ENCODE measurements at places on chromosomes 12 and 14.

- H3K27ac ChIP-seq = peak overlapping the region; percentile 60
- no peaks in the 10 kb centered on the region for H3K27me3 ChIP-seq
- peaks cover 73% of the 10 kb centered on the region for H3K4me1 ChIP-seq
- H3K4me3 ChIP-seq = no peak overlapping the region
Observed at GRCh38 chr14:92549105-92549858, 35.7 kb downstream of the RIN3 start.

- no peak overlapping the region for H3K27ac ChIP-seq
- no peaks in the 10 kb centered on the region for H3K36me3 ChIP-seq
- no peak overlapping the region for H3K4me3 ChIP-seq
Observed at GRCh38 chr12:56989861-56990610, 16.3 kb downstream of the ZBTB39 start.

GRCh38 chr12:38689195-38689594, 216.2 kb downstream of the CPNE8 start:
- no peak for DNase-seq
- no peak overlapping the region for H3K27ac ChIP-seq
- no peaks in the 10 kb centered on the region for H3K4me1 ChIP-seq

- H3K4me1 ChIP-seq = peaks cover 5% of the 10 kb centered on the region
- no peak overlapping the region for H3K27ac ChIP-seq
- no peak for DNase-seq
- H3K4me3 ChIP-seq = no peak overlapping the region
- no peaks in the 10 kb centered on the region for H3K36me3 ChIP-seq
- H3K27me3 ChIP-seq = no peaks in the 10 kb centered on the region
Observed at GRCh38 chr12:111064982-111065381, 144.6 kb upstream of the MYL2 start.

- H3K4me3 ChIP-seq = no peak overlapping the region
- H3K27me3 ChIP-seq = no peaks in the 10 kb centered on the region
- H3K4me1 ChIP-seq = no peaks in the 10 kb centered on the region
Observed at GRCh38 chr12:5797661-5798060, 147.4 kb downstream of the ANO2 start.

GRCh38 chr14:95265106-95266094, 54.3 kb downstream of the CLMN start:
- H3K27ac ChIP-seq = peak overlapping the region; percentile 15
- H3K27me3 ChIP-seq = no peaks in the 10 kb centered on the region
- peaks cover 19% of the 10 kb centered on the region for H3K4me1 ChIP-seq
- no peaks in the 10 kb centered on the region for H3K36me3 ChIP-seq
- DNase-seq = no peak

- H3K27ac ChIP-seq = no peak overlapping the region
- peak overlapping the region; percentile 16 for H3K4me3 ChIP-seq
- H3K36me3 ChIP-seq = no peaks in the 10 kb centered on the region
- DNase-seq = no peak
Observed at GRCh38 chr12:4807813-4808212, 87.6 kb downstream of the GALNT8 start.

GRCh38 chr12:22083167-22083566, 37.1 kb downstream of the CMAS start:
- no peak overlapping the region for H3K4me3 ChIP-seq
- DNase-seq = no peak
- no peak overlapping the region for H3K27ac ChIP-seq
- H3K36me3 ChIP-seq = no peaks in the 10 kb centered on the region
- no peaks in the 10 kb centered on the region for H3K27me3 ChIP-seq

DNA sequence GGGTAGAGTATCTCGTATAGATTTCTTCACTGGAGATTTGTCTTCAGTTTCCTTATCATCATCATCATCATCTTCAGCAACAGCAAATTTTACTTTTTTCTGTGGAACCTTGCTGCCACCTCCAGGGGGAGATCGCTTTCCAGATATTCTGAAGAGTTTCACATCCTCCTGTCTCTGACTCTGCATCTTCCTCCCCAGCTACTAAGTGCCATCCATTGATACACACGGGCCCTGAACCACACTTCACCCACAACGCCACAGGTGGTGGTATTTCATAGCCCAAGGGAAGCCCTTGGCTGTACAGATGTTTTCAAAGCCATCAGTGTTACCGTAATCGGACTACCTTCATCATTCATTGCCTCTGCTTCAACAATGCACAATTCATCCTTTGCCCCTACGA, 82.2 kb downstream of the PPP2R5C start:
- peaks cover 2% of the 10 kb centered on the region for H3K36me3 ChIP-seq
- H3K4me1 ChIP-seq = peaks cover 94% of the 10 kb centered on the region
- H3K27me3 ChIP-seq = no peaks in the 10 kb centered on the region
- peak overlapping the region; percentile 84 for H3K27ac ChIP-seq

DNA sequence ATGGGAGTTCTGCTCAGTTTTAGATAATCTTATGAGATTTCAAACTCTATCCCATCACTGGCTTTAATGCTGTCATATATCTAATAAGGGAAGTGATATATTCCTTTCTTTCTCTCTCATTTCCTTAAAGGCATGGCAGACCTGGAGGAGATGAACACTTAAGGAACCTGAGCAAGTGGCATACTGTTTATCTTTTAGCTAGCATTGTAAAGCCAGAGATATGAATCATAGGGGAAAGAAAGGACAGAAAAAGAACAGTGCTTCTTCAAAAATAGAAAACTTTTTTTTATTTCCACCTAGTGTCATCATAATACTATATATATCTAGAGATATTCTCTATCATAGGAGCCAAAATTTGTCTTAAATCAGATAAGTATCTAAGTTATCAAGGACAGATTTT, 68.3 kb upstream of the PSMA6 start:
- H3K36me3 ChIP-seq = peaks cover 39% of the 10 kb centered on the region
- no peak overlapping the region for H3K4me3 ChIP-seq
- DNase-seq = no peak

DNA sequence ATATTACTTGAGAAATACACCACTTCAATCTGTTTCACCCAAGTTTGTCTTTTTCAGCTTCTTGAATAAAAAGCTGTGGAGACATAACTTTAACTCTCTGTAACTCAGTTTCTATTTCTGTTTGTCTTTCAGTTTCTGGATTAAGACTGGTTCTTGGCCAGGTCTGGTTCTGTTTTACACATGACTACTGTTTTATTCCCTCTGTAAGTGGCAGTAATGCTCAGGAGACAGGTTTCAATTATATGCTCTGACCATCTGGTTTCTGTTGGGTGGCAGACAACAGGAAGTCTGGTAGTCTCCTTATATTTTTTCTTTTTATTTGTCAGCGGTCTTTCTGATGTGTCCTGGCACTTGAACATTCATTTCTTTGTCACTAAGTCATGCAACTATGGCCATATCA, 102.9 kb downstream of the RPS29 start:
- no peak for DNase-seq
- H3K4me1 ChIP-seq = peaks cover 5% of the 10 kb centered on the region
- peaks cover 5% of the 10 kb centered on the region for H3K27me3 ChIP-seq
- H3K36me3 ChIP-seq = peaks cover 5% of the 10 kb centered on the region
- H3K4me3 ChIP-seq = no peak overlapping the region
- no peak overlapping the region for H3K27ac ChIP-seq

GRCh38 chr12:95674631-95675030, 115.9 kb downstream of the NTN4 start:
- no peak overlapping the region for H3K27ac ChIP-seq
- H3K4me1 ChIP-seq = no peaks in the 10 kb centered on the region
- DNase-seq = no peak
- peaks cover 14% of the 10 kb centered on the region for H3K27me3 ChIP-seq

DNA sequence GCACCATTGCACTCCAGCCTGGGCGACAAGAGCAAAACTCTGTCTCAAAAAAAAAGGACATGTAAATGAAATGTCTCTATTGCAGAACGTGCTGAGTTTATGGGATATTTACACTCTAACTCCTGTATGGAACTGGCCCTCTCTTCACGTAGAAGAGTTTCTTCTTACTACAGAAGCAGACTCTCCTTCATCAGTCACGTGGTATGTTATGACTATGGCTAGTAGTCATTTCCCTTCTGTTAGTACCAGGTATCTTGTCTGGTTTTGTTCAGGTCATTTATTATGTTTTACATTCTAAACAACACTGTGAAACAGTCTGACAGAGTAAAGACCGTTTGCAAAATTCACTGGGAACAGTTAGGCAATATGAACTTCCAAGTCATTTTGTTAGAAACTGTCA, 20.3 kb downstream of the KNTC1 start:
- no peaks in the 10 kb centered on the region for H3K4me1 ChIP-seq
- H3K36me3 ChIP-seq = peaks cover 63% of the 10 kb centered on the region
- no peaks in the 10 kb centered on the region for H3K27me3 ChIP-seq
- no peak overlapping the region for H3K4me3 ChIP-seq
- DNase-seq = no peak
- no peak overlapping the region for H3K27ac ChIP-seq

Data from naive thymus-derived CD8-positive, alpha-beta T cell (primary cell).